Aorta (tissue), 5 donors: ENCODE measurements at places on chromosomes 4 and X. TPM values are rescaled to one million over a fixed set of nuclear protein-coding genes. Genes with fewer than 3 reads are reported as not detected.

Gene MAGEA12
- not detected for total RNA-seq

Gene SPANXA2
- total RNA-seq: not detected

Gene MAGEA2
- not detected for total RNA-seq

Gene KLHL13
- 6.8 TPM for total RNA-seq

Gene SCML1
- total RNA-seq: 16.0 TPM

Gene EFHC2
- total RNA-seq: 0.84 TPM

Gene COL4A6
- 2.7 TPM for total RNA-seq

Gene MGST2
- total RNA-seq: 41.3 TPM

Gene BRS3
- not detected for total RNA-seq

Gene ANK2
- 64.4 TPM for total RNA-seq

Gene NEUROG2
- not detected for total RNA-seq

Gene EOLA1
- total RNA-seq: 18.6 TPM

Gene EGFL6
- total RNA-seq: 0.60 TPM

DNA sequence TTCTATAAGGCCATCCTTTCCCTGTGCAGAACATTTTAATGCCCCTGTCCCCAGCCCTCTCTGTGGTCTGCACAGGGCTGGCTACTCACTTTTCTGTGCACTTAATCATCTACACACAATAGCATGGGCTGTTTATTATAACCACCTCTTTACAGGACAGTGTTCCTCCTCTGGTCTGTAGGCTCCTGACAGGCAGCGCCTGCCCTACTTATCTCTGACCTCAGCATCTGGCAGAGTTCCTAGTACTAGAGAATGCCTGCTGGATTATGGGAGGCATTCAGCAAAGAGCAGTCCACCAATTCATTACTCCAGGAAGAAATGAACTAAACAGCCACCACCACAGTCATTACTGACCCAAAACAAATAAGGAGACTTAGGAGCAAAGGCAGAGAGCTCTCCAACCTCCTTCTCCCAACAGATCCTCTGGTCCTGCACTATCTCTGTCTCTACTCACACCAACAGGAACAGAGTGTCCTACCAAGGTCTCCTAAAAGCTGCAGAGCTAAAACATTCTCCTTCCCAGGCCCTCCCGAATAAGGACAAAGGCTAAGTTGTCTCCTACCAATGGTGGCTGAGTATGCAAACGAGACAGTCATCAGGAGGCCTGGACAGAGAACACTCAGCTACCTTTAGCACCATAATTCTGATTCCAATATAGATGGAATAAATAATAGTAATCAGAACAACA is 279.2 kb downstream of the QDPR start:
- no peak for DNase-seq
- peak overlapping the region; percentile 7 for H3K27ac ChIP-seq
- H3K36me3 ChIP-seq: no peaks in the 10 kb centered on the region
- no peak overlapping the region for H3K4me3 ChIP-seq
- H3K27me3 ChIP-seq: no peaks in the 10 kb centered on the region
- H3K4me1 ChIP-seq: peaks cover 5% of the 10 kb centered on the region

GRCh38 chr4:103067841-103068547 is 8.6 kb downstream of the SLC9B2 start:
- H3K27me3 ChIP-seq: no peaks in the 10 kb centered on the region
- no peak overlapping the region for H3K27ac ChIP-seq
- H3K4me3 ChIP-seq: no peak overlapping the region

DNA sequence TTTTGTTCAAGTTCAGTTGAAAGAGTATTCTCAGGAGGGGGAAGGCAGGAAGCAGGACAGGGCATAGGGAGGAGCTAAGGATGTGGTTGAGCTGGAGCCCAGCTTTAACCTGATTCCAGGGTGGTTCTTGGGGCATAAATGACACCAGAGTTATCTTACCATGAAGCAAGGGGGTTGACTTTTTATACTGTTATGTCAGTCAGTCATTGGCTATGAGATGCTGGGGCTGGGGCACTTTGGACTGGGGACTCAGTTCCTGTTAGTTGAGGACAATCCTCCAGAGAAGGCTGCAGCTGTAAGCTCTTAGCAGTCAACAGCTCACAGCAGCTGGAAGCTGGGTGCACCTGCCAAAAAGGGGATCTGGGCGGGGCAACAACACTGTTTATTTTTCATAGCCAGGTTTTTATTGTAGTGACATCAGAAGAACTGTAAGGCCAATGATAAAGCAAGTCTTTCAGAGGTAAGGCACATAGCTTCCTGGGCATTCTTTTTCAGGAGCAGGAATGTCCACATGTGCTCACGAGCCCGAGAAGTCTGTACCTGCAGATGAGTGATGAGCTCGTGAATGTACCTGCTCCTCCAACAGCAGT is 78.5 kb downstream of the MID1IP1 start:
- no peak for DNase-seq
- H3K27ac ChIP-seq: no peak overlapping the region
- no peak overlapping the region for H3K4me3 ChIP-seq
- H3K36me3 ChIP-seq: no peaks in the 10 kb centered on the region

GRCh38 chr4:22356987-22357596 is 158.8 kb downstream of the ADGRA3 start:
- no peak overlapping the region for H3K4me3 ChIP-seq
- H3K27ac ChIP-seq: no peak overlapping the region
- no peaks in the 10 kb centered on the region for H3K36me3 ChIP-seq
- DNase-seq: no peak

GRCh38 chr4:20612313-20612712 is 87.9 kb upstream of the PACRGL start:
- no peak overlapping the region for H3K27ac ChIP-seq
- no peaks in the 10 kb centered on the region for H3K4me1 ChIP-seq
- no peaks in the 10 kb centered on the region for H3K36me3 ChIP-seq
- DNase-seq: no peak
- H3K27me3 ChIP-seq: no peaks in the 10 kb centered on the region

- no peak overlapping the region for H3K4me3 ChIP-seq
- no peak overlapping the region for H3K27ac ChIP-seq
- no peak for DNase-seq
- H3K36me3 ChIP-seq: no peaks in the 10 kb centered on the region
- no peaks in the 10 kb centered on the region for H3K27me3 ChIP-seq
- H3K4me1 ChIP-seq: no peaks in the 10 kb centered on the region
Measured at GRCh38 chr4:141195095-141195707, 25.5 kb upstream of the ZNF330 start.

DNA sequence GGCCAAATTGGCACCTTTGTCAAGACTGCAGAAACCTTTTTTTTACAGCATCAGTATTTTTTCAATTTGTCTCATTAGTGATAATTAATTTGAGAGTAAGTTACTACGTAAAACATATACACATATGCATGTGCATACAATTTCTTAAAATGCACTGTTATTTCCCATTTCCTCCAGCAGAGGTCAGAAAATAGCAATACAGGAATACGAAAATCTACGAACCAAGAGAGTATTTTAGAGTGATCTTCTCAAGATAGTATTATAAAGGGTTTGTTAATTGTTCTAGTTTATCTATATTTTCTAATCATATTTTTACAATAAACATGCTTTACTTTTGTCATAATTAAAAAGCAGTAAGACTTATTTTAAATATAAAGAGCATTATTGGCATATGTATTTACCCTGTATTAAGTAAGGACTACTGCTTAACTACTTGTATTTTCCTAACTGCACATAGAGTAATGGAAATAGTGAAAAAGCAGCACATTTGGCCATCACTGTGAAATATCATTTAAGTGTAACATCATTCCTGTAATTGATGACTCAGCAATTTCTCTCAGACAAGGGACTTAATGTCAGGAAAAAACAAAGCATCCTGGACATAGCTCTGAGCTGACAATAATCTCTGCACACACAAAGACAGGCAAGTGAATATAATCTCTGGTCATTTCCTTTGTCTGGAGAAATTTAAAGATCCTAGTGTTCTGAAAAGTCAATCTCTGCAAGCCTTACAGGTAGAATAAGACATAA is 45.6 kb downstream of the MAOB start:
- no peak overlapping the region for H3K4me3 ChIP-seq
- H3K27me3 ChIP-seq: no peaks in the 10 kb centered on the region
- no peaks in the 10 kb centered on the region for H3K36me3 ChIP-seq
- H3K27ac ChIP-seq: no peak overlapping the region
- no peaks in the 10 kb centered on the region for H3K4me1 ChIP-seq

DNA sequence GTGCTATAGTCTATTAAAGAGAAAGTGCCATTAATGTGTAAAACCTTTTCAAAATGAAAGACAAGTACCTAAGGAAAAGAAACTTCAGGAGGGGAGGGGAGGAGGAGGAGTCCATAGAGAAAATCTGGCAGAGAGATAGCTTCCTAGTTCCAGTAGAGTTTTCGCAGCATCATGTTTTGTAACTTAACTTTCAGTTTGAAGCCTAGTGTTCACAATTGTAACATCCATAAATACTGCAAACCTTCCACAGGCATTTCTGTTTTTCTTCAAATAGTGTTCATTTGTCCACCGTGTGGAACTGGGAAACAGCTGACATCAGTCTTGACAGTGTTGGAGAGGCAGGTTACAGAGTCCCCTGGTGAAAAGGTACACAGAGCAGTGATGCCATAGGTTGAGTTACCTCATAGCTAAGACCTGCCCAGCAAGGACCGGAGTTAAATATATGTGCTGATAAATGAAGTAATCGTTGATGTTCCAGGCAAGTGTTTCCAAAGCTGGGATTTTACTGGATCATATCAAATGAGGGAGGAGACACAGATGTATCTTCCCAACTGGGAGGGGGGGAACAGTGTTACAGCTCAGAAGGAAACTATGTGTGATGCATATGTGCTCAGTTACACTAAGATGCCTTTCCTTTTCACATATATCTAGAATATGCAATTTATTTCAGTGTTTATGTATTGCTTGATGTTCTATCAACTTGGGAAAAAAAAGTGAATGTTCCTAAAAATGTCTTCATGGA is 369.5 kb upstream of the FAM241A start:
- no peak overlapping the region for H3K4me3 ChIP-seq
- H3K36me3 ChIP-seq: no peaks in the 10 kb centered on the region
- no peaks in the 10 kb centered on the region for H3K27me3 ChIP-seq
- H3K27ac ChIP-seq: no peak overlapping the region
- no peak for DNase-seq

DNA sequence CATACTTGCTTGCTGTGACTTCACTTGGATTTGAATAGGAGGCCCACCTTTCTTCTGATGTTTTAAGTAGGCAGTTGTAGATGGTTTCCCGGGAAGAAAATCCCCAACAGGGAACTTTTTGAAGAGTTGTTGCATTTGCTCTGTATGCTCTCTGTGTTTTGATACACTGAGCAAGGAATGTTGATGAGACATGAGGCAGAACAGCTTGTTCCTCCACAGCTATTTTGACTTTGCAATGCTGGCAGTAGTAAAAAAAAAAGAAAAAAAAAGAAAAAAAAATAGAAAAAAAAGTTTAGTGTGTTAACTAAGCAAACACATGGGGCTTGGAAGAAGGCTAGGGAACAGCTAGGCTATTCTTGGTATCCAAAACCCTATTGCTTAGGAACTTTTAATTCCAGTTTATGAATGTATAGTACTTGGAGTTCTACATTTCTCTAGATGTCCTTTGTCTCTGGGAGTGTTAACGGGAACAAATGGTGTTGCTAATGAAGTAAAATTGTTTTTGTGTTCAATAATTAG is 23.4 kb upstream of the PAQR3 start:
- H3K4me1 ChIP-seq: peaks cover 6% of the 10 kb centered on the region
- H3K36me3 ChIP-seq: no peaks in the 10 kb centered on the region
- no peaks in the 10 kb centered on the region for H3K27me3 ChIP-seq
- DNase-seq: no peak
- no peak overlapping the region for H3K27ac ChIP-seq
- H3K4me3 ChIP-seq: no peak overlapping the region

GRCh38 chrX:39158801-39159657 is 357.8 kb downstream of the MID1IP1 start:
- H3K4me3 ChIP-seq: no peak overlapping the region
- no peaks in the 10 kb centered on the region for H3K4me1 ChIP-seq
- no peak overlapping the region for H3K27ac ChIP-seq
- no peaks in the 10 kb centered on the region for H3K27me3 ChIP-seq

DNA sequence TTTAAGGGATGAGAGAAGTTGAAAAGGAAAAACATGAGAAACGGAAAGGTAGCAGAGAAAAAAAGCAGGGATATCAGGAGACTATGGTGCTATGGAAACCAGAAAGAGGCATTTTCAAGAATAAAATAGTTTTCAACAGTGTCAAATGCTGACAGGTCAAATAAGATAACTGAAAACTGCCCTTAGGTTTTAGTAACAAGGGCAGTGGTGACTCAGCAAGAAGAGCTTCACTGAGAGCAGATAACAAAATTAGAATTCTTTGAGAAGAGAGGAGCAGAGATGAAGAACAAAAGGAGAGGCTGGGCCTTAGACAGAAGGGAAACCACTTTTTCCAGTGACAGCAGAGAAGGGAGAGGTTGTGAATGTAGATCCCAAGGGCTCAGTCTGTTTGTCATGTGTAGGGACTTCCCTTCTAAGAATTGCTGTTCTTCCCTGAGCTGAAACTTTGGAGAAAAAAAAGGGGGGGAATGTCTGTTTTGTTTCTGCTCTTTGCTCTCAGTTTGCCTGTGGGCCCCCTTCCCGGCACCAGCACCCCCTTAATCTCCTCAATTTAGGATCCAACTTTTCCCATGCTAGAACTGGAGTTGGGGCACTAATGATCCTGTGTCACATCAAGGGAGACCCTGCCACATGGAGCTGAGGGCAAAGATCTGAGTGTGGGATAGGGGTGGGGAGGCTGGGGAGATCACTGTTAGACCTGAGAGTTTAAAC is 26.8 kb upstream of the MAGEA10 start:
- no peaks in the 10 kb centered on the region for H3K4me1 ChIP-seq
- no peak for DNase-seq
- no peaks in the 10 kb centered on the region for H3K36me3 ChIP-seq
- H3K27ac ChIP-seq: no peak overlapping the region
- H3K4me3 ChIP-seq: no peak overlapping the region

GRCh38 chr4:612749-613125 is 12.6 kb upstream of the PDE6B start:
- DNase-seq: peak; percentile 25
- no peaks in the 10 kb centered on the region for H3K36me3 ChIP-seq
- H3K4me3 ChIP-seq: no peak overlapping the region
- H3K4me1 ChIP-seq: no peaks in the 10 kb centered on the region
- no peaks in the 10 kb centered on the region for H3K27me3 ChIP-seq
- H3K27ac ChIP-seq: no peak overlapping the region

- H3K4me1 ChIP-seq: no peaks in the 10 kb centered on the region
- DNase-seq: no peak
- H3K36me3 ChIP-seq: no peaks in the 10 kb centered on the region
- H3K27ac ChIP-seq: no peak overlapping the region
Measured at GRCh38 chr4:79851625-79852304, 221.3 kb downstream of the ANTXR2 start.

- no peak overlapping the region for H3K27ac ChIP-seq
- no peaks in the 10 kb centered on the region for H3K4me1 ChIP-seq
- no peak overlapping the region for H3K4me3 ChIP-seq
Measured at GRCh38 chr4:83906561-83906960, 370.7 kb downstream of the GPAT3 start.

DNA sequence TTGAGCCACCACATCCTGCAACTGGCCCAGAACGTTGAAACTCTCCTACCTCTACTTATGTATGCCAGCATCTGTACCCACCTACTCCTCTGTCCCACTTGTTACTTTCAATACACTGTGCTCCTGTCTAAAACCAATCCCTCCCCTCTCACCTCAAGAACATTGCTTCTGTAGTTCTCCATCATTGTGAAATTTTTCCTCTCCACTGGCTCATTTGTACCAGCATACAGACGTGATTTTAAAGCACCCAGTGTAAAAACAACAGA is 25.5 kb upstream of the USO1 start:
- no peak overlapping the region for H3K4me3 ChIP-seq
- no peak for DNase-seq
- H3K4me1 ChIP-seq: no peaks in the 10 kb centered on the region
- no peaks in the 10 kb centered on the region for H3K27me3 ChIP-seq
- H3K36me3 ChIP-seq: no peaks in the 10 kb centered on the region

- no peaks in the 10 kb centered on the region for H3K27me3 ChIP-seq
- no peak overlapping the region for H3K27ac ChIP-seq
- H3K4me3 ChIP-seq: no peak overlapping the region
- H3K36me3 ChIP-seq: peaks cover 4% of the 10 kb centered on the region
Measured at GRCh38 chr4:76716658-76717057, 181.3 kb downstream of the SOWAHB start.
